ENCODE measurements at places on chromosomes 7 and 10.

DNA sequence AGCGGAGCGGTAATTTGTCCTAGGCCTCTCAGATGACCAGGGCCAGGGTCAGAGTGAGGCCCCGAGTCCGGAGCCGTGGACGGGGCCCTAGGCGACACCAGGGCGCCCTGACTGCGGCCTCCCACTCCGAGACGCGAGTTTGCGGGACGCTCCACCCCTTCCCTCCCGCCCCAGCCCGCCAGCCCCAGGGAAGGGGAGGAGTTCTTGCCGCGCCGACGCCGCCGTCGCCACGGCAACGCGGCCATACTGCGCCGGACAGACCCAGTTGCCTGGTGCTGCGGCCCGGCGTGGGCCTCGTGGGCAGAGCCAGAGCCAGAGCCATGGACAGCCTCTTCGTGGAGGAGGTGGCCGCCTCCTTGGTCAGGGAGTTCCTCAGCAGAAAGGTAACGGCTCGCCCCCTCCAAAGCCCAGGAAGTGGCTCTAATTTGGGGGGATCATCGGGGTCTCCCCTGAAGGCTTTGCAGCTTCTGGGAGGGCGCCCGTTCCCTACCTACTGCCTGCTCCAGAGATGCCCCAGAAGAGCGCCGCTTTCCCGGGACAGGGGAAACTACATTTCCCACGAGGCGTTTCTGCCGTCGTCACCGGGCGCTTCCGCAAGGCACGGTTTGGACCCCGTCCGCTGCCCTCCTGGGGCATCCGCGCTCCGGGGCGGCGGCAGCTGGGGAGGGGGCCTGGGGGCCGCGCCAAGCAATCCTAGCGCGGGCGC is at the start of gene MINDY4:
Gene MINDY4 (plus strand): TSS at position 244 of the 706 bp plus-strand sequence. CDS start 77 bp downstream, at position 321.
- peak; percentile 70 for DNase-seq

GRCh38 chr7:118918556-118918955 is 694.1 kb downstream of the ANKRD7 start:
- DNase-seq: no peak

DNA sequence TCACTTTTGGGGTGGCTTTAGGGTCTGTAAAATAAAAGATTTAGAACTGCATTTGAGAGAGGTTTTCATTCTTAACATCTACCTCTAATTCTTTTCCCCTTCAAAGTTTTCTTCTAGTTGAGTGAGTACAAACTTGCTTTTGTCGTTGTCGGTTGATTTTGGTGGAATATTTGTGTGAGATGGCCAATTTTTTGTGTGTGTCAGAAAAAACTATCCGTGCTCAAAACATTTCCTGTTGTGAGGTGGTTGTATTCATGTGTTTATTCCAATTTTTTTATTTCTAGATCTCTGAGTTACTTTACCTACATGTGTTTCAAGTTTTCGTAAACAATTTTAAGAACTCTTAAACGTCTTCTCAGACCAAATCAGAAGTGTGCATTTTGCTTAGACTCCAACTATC is 1.6 kb downstream of the AHR start:
- no peak for DNase-seq

DNA sequence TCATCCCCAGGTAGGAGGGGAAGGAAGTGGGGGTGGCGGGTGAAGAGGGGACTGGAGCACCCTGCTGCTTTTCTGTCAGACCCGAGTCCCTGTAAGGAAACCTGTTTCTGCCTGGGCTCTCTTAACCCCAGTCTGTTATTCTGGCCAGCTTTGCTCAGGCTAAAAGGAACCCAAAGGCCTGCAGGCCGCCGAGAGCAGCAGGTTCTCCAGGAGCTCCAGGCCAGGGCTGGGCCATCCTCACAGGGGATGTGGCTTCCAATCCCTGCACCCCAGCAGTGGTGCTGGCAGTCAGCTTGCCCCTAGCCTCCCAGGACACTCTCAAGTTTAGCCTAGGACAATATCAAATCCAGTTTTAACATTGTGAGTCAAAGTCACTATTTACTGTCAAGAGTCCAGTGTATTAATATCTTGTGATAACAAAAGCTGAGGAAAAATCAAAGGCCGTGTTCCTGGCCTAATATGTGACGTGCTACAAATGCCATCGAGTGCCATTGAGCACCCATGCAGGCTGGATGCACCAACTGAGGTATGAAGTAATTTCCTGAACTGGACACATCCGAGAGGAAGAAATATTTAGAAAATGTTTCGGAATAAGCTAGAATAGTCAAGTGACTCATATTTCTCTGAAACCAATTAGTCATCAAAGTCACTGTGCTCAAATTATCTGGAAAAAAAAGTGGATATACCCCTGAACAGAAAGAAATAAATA is 7.0 kb downstream of the PKD1L1 start:
- no peak for DNase-seq

DNA sequence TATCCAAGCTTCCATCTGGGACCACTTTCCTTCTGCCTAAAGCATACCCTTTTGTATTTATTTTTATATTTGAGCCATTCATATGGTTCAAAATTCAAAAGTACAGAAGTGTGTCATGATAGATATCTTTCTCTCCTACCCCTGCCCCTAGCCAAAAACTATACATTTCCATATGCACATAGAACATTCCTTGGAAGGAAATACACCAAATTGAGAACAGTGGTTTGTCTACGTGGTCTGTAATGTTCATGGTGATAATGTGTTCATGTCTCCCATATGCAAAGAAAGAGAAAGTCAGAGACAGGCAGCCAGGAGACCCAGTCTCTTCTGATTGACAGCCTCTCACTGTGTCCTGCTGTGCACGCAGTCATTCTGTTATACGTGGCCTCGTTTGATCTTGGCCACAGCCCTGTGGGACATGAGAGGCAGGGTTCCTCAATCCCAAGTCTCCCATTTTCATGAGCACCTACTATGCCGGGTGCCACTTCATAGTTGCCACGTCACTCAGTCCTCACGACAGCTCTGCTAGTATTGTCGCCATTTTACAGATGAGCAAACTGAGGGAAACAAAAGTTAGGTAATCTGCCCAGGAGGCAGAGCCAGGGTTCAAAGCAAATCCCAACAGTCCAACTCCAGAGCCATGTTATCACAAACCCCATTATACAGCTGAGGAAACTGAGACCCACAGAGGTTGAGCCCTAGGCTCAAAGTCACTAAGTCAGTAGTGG is 8.0 kb upstream of the CDH23 start:
- no peak for DNase-seq

DNA sequence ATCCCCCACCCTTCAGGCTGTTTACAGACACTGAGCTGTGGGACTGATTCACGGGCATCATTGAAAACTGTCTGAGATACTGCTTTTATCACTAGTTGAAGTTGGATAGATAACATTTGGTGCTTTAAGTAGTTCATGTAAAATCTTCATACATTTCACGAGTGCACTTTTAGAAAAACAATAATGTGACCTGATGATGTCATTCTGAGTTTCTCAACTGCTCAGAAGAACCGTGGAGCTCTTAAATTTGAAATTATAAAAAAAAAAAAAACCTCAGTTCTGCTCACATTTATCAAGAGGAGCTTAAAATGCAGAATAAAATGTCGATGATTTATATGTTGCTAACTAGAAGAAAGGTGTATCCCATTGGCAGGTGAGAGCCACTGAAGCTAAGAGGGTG is 81.5 kb downstream of the GALNT11 start:
- DNase-seq: no peak

DNA sequence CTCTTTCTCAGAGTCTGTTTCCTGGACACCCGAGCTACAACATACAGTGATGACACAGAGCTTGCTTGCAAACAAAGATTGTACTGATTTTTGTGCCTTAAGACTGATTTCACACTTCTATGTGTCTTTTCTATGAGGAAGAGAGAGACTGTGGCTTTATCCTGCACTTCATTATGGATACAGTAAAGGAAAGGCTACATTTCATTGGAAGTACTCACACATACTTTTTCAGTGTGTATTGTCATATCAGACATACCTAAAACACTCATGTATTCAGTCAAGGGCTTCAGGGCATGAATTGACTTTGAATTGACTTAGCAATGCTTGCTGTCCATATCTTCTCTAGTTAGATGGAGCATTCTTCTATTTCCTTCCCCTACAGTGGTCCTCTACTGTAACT is 135.5 kb upstream of the IMMP2L start:
- DNase-seq: no peak

GRCh38 chr7:156843157-156843556 is 49.8 kb downstream of the LMBR1 start:
- DNase-seq: no peak
